NCI-H69 (cell line): ENCODE measurements at places on chromosomes 16 and 17.

GRCh38 chr16:9817586-9817985, 364.6 kb downstream of the GRIN2A start:
- DNase-seq, result peak; percentile 3

GRCh38 chr16:55478827-55479429, at the start of gene MMP2:
Gene MMP2, plus strand, starts transcription at chr16:55479198. Its CDS starts 282 bp downstream, at chr16:55479480.
- DNase-seq, result peak; percentile 44

- DNase-seq, result no peak
Observed at GRCh38 chr16:9481747-9482730, 390.6 kb downstream of the HAPSTR1 start.

GRCh38 chr16:84223456-84223855, 16.4 kb downstream of the KCNG4 start:
- no peak for DNase-seq

GRCh38 chr17:78591263-78591671, 14.1 kb upstream of the DNAH17 start:
- no peak for DNase-seq

DNA sequence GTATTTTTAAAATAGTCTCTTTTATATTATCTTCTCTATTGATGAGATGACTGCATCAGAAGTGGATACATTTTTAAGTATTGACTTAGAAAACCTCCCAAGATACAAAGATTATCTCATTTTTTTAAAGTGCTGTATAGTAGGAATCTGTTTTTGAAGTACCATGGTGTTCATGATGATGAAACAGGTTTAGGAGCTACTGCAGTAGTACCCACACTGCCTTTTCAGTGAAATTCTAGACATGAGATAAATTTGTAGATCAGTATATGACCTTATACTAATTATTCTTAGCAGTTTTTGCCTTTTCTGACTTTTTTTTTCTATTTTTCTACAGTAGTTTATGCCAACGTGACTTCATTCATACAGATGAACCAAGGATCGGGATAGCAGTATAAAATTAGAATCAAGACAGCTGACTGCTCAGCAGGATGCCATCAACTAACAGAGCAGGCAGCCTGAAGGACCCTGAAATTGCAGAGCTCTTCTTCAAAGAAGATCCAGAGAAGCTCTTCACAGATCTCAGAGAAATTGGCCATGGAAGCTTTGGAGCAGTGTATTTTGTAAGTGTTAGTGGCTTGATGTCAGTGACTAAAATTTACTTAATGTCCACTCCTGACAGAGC, 61.1 kb downstream of the TAOK1 start:
- no peak for DNase-seq

DNA sequence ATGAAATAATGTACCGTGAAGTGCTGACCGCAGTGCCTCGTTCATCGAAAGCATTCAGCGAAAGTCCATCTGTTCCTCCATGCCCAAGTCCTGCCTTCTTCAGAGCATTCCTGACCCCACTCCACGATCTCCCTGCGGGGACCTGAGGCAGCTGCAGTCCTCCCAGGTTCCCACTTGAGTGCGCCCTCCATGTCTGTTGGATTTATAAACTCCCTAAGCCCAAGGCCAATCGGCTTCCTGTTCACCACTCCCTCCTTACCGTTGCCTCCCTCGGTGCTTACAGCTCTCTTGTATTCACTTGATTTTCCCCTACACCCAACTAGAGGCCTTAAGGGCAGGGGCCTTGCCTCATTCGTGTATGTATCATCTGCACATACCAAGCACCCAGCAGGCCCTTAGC, 2.8 kb downstream of the RAD51D start:
- DNase-seq, result peak; percentile 78

- DNase-seq, result peak; percentile 86
Observed at GRCh38 chr16:68236137-68236825, 354 bp upstream of the ESRP2 start.

- DNase-seq, result no peak
Observed at GRCh38 chr16:4746215-4746614, 11.9 kb downstream of the DNAAF8 start.

- no peak for DNase-seq
Observed at GRCh38 chr16:75097941-75098901, 18.4 kb downstream of the LDHD start.

GRCh38 chr17:64500862-64501765, 4.3 kb upstream of the POLG2 start:
- DNase-seq, result no peak

GRCh38 chr17:57868007-57868909, 18.4 kb upstream of the MRPS23 start:
- DNase-seq, result peak; percentile 94

DNA sequence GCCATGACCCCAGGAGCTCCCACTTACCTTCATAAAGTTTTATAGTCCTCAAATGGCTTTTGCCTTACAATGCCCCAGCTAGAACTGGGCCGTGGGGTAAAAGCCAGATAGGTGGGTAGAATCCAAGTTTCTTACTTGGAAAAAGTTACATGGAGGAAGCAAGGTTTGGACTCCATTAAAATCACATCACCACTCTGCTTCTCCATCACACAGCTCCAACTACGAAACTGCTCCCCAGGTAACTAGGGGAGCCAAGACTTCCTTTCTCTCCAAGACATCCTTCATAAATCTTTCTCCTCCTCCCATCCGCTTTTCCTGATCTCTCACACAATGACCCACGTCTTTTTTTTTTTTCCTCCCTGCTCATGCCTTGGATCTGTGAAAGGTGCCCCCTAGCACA, 130.8 kb upstream of the RCVRN start:
- no peak for DNase-seq

DNA sequence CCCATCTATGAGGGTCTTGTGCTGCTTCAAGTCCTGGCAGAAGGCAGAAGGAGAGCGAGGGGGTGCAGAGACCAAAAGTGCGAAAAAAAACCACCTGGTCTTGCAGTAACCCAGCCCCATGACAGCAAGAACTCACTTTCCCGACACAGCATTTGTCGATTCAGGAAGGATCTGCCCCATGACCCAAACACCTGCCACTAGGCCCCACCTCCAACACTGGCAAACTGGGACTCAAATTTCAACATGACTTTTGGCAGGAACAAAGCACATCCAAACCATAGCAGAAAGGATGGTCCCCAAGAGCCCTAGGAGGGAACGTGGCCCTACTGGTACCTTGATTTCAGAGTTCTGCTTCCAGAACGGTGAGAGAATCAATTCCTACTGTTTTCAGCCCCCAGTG, 34.7 kb upstream of the KLHDC4 start:
- no peak for DNase-seq

DNA sequence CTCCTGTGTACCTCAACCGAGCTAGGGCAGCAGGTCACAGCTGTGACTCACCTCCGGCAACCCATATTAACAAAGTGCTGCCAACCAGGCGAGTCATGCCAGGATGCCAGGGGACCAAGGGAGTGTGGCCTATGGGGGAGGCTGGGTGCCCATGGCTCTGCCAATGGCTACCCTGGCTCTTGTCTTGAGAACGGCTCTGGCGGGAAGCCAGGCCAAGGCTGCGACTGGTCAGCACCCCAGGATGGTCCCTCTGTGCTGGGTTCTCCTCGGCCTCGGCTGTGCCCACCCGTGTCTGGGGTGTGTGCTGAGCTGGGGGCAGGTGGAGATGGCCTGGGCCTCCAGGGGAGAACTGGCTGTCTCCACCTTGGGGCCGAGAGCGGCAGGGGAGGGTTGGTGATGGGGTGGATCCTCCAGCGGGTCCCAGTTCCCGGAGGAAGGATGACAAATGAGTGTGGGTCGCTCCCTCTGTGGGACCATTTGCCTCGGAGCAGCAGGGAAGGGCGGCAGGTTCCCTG, 75.8 kb downstream of the MRC2 start:
- peak; percentile 29 for DNase-seq

DNA sequence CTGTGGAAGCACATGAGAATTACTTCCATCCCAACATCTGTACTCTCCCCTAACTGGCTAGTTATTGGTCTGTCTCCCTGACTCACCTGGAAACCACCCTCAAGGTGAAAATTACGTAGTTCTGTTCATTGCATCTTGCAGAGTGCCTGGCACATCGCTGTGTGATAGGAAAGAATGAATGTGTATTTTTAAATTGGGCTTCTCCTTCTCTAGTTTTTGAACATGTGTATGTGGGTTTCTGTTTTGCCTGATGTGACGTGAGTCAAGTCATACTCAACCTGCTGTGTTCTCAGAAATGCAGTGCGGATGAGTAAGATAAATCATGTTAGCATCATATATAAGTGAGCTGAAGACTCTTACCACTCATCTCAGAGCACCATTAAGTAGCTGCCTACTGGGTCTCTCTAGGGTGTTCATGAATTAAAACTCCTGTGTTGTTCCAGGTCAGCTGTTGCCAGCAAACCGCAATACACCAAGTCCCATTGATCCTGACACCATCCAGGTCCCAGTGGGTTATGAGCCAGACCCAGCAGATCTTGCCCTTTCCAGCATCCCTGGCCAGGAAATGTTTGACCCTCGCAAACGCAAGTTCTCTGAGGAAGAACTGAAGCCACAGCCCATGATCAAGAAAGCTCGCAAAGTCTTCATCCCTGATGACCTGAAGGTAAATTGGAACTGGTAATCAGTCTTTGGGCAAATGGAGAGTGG, 50.2 kb downstream of the HLF start:
- DNase-seq, result no peak

GRCh38 chr17:58285422-58285810, 4.7 kb upstream of the MPO start:
- no peak for DNase-seq

DNA sequence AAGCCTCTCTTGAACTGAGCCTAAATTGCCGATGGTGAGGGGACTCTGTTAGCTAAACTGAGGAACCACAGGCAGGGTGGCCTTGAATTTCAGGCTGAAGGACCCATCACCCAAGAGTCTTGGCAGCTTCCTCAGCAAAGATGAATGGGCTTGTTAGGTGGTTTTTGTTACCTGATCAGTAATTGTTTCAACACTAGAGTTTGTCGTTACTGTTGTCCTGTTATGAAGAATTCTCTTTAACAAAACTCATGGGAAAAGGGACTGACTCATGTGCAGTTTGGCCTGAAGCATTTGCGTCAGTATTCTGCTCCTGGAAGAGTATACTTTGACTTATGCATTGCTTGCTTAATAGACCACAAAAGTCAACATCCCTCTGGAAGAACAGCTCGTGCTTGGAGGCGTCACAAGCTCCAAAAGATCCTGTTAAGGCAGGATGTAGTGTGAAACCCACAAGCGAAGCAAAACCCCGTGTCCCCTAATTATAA, 206.0 kb downstream of the IRX3 start:
- DNase-seq, result no peak

GRCh38 chr17:34464812-34465211, 101.8 kb upstream of the CCL1 start:
- DNase-seq, result no peak

DNA sequence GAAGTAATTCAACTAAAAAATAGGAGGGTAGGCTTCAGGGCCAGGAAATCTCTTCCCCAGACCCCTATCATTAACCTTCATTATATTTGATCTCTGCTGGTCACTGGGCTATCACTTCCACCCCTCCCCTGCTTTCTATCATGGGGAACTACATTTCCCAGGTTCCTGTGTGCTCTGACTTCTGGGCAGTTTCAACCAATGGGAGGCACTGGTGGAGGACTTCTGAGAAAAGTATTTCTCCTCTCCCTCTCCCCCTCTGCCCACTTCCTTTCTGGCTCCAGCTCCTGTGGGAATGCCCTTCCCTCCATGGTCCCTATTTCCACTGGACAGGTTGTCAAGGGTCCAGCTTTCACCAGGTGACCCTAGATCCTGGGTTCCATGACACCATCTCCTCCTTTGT, 364.4 kb downstream of the C16orf95 start:
- no peak for DNase-seq

GRCh38 chr17:18281788-18282187, 21.3 kb downstream of the MIEF2 start:
- DNase-seq, result no peak

GRCh38 chr17:62164747-62165722, 100.0 kb upstream of the MED13 start:
- DNase-seq, result peak; percentile 9

DNA sequence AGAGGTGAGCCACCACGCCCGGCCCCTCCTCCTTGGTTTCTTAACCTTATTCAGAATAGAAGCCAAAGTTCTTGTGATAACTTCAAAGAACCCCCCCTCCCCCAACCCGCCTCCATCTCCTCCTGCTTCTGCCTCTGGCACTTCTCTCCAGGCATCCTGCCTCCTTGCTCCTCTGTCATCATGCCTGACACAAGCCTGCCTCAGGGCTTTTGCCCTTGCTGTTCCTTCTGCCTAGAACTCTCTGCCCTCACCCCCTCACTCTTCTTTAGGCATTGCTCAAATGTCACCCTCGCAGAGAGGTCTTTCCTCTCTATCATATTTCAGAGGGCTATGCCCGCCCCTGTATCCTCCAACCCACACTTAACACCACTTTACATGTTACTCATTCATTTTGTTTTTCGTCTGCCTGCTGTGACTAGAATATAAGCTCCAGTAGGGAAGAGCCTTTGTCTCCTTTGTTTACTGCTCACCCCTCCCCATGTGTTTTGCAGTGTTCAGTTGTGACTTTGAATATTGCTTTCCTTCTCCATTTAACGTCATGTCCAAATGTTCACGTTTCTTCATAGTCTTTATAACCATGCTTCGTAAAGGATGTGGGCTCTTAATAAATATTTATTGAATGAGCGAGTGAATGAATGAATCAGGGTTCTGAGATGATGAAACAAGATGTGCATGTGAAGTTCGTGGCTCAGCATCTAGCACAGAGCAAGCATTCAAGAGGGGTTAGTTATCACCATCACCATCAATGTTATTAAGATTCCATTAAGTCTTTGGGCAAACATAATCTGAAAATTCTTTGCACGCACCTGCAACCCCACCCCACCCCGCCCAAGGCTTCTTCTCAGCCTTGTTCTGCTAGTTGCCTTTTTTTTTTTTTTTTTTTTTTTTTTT, 186.2 kb upstream of the WSCD1 start:
- peak; percentile 35 for DNase-seq

- peak; percentile 40 for DNase-seq
Observed at GRCh38 chr16:88789594-88789993, 4.6 kb upstream of the PIEZO1 start.

DNA sequence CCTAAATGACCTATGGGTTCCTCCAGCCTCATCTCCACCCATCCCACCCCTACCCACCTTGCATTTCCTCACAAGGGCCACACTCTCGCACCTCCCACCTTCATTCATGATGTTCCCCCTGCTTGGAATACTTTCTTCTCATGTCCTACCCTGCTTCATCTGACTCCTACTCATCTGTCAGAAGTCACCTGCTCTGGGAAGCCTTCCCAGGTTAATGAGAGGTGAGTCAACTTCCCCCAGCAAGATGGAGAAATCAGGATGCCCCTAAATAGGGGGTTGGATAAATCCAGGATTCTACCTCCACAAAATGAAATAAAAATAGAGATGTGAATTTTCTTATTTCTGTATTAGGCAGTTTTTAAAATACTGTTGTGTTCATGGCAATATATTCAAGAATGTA, 51.0 kb upstream of the WSB1 start:
- no peak for DNase-seq

DNA sequence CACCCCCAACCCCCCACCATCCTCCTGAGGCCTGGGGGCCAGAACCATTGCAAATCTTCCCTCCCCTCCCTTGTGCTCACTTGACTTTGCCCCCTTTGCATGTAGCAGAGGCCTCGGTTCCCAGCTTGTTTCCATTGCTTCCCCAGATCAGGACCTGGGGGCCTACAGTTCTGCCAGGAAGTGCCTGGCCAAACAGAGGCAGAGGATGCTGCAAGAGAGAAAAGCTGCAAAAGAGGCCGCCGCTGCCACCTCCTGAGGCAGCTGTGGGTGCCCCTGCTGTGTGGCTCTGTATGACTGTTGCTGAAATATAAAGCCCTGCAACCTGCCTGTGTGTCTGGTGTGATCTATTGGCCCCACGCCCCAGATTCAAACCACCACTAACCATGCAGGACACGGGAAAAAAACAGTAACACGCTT, 2.3 kb downstream of the NDUFB10 start:
- peak; percentile 55 for DNase-seq
